GM19239 (cell line): ENCODE measurements at places on chromosomes 1 and 21.
A peak's percentile ranks its signal among the peaks of the same experiment; 100 is the strongest.

DNA sequence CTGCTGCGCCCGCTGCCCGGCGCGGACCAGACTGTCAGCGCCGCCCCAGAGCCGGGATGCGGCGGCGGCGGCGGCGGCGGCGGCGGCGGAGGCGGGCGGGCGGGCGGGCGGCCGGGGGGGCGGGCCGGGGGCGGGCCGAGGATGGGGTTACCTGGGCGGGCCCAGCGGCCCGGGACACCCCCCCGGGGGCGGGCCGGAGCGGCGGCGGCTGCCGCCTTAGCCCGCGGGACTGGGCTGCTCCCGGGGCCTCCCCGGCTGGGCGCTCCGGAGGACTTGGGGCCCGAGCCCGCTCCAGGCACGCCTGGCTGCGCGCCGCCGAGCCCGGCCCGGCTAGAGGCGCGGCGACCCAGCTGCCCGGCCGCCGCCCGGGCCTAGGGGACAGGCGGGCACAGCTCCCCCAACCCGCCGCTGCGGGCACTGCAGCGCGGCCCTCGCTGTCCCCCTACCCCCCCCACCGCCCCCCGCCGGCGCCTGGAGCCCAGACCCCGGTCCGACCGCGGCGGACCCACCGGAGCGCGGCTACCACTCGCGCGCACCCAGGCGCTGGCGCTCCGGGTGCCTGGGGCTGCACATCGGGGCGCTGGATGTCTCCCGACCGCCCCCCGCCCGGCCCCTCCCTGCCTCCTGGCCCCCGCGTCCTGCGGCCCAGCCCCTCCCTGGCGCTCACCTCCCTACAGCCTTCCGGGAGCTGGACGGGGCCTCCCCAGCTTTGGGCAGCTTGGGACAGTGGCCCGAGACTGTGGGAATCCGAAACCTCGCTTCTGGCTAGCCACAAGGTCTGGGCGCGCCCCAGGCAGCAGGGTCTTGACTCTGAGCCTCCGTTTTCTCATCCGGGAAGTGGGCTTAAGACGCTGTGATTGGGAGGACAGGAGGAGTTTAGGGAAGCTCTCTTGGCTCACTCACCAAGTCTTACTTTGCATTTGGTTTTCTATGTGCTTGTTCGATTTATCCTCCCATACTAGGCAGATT lies at the start of gene WNT4:
WNT4 (minus strand) TSS at position 33 of the 969 bp plus-strand sequence. CDS start 175 bp downstream, outside the sequence.
- DNase-seq: peak; percentile 77

- DNase-seq: no peak
These were observed 70.8 kb downstream of the ZNF648 start for GRCh38 chr1:181990728-181991127.

DNA sequence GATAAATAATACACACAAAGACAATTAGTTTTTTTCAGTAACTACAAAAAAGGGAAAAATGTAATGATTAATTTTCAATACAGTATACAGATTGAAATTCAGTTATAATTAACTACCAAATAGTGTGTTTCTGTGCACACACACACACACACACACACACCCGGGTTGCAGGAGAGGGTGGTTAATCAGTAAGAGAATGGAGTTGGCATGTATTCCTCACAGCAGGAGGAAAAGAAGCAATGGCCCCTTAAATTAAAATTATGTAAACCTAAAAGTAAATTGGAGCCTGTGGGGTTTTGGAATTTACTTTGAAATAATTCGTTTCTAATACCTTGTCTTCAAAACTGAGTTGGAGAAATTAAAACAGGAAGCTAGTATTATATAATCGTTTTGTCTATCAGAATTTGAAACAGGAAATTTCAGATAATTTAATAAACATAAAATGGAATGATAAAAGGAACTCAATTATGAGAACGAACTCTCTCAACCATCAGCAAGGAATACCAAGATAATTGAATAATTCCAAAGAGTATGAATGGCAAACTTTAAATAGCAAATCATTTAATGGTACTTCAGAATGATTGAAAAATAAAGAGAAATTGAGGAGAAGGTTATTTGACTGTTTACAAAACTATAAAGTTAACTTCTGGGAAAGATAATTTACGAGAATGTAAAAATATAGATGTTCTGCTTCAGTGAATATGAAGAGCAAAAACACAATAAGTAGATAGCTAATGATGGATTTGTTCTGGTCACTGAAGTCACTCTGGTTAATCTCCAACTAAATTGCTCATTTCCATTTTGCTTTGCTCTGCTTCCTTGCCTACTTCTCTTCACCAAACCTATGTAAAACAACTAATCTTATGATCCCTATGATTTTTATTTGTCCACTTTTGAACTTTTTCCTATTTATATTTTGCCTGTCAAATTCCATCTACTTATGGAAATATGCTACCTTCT lies 547.9 kb upstream of the ZP4 start:
- DNase-seq: no peak

GRCh38 chr1:2502661-2503553 lies 23.5 kb downstream of the PANK4 start:
- no peak for DNase-seq

- DNase-seq: no peak
These were observed 488 bp downstream of the FAM78B start for GRCh38 chr1:166166329-166166697.

GRCh38 chr1:32892368-32893197 lies 6.3 kb downstream of the HPCA start:
- peak; percentile 78 for DNase-seq

DNA sequence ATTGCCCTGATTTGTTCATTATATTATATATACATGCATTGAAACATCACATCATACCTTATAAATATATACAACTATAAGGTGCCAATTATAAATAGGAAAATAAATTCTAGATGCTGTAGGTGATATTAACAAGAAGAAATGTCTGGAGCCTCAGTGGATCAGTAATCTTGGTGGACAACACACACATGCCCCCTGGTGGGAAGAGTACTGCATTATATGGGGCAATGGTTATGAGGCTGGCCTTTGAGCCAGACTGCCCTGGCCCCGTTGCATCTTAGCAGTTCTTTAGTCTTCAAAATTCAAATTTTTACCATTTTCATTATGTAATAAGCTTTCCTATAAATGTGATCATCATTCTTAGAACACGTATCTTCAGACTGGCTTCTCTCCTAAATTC lies 335.0 kb upstream of the GREM2 start:
- no peak for DNase-seq

DNA sequence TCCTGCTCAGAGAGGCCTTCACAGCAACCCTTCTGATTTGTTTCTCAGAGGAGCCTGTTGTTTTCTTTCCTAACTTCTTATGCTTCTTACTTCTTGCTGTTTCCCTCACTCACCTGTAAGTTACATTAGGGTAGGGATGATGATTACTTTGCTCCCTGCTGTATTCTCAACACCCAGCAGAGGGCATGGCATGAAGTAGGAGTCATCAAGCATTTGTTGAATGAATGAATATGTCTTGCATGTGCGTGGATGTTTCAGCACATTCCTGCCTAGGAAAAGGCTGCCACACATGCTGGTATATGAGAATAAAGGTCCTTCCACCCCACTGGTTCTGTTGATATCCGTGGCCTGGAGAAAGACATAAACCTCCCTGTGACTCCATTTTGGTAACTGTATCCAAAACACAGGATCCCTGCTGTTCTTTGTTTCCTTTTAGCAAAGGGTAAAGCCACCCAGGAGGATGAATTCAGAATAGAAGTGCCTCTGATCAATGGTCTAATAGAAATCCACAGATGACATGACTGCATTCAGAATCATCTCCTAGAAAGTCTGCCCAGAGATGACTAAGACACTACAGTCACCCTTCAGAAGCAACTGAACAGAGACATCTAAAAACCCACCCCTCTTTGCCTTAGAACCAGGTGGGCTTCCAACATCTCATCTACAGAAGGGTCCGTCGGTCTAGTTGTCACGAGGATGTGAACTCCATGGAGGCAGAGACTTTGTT lies 168.8 kb downstream of the ZSCAN20 start:
- no peak for DNase-seq

DNA sequence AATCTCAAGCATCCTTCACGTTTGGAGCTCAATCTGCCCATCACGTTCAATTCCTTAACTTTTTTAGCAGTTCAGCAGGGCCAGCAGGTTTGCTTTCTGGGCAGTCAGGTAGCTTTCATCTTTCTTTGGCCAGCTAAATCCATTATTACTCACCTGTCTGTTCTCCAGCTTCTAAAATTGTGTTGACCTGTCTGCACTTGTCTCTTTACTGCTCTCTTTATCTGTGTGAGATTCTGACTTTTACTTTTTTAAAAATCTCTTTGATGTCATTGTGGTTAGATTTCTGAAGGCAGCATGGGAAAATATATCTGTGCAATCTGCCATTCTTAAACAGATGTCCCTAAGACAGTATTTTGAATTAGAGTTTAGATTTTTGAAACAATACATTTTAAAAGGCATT lies 24.9 kb upstream of the CYYR1 start:
- no peak for DNase-seq

- DNase-seq: no peak
These were observed 3.9 kb upstream of the ARHGAP30 start for GRCh38 chr1:161073474-161074121.

- no peak for DNase-seq
These were observed 386.4 kb upstream of the CHRM3 start for GRCh38 chr1:238999944-239000343.

- DNase-seq: no peak
These were observed 2.5 kb upstream of the MOV10 start for GRCh38 chr1:112672009-112672408.

DNA sequence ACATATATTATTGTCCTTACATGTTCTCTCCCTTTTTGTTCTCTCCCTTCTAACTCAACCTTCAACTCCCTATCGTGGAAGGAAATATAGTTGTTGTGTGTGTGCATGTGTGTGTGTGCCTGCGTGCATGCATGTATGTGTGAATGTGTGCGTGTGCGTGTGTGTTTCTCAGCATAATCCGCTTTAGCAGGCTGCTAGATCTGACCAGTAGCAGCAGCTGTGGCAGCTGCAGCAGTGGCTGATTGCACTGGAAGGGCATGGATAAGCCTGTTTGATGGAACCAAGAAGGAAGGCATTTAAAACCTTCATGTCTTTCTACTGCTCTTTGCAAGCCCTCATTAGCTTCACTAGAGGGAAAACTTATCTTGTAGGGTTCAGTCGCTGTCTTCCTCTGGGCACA lies 65.6 kb upstream of the IRF2BP2 start:
- DNase-seq: no peak

GRCh38 chr21:31524140-31524539 lies 135.4 kb upstream of the SOD1 start:
- DNase-seq: no peak

- DNase-seq: no peak
These were observed 243.3 kb downstream of the BRINP2 start for GRCh38 chr1:177413982-177414596.

GRCh38 chr1:25168193-25169071 lies 63.9 kb downstream of the SYF2 start:
- no peak for DNase-seq

DNA sequence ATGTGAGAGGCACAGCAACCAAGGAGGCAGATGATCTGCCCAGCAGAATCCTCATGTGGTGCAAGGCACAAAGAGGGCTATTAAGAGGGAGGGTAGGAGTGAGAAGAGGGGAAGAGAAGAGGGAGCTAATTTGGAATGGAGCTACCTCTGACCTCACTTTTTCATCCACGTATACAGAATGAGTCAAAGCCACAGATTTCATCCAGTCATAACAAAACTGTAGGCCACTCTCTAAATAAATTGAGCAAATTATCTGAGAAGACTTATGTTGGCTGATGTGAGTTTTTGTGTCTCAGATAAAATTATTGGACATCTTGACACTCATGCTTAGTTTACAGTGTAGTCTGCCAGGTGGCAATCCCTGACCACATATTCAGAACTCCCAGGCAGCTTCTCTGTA lies 325.6 kb downstream of the TTLL7 start:
- no peak for DNase-seq

DNA sequence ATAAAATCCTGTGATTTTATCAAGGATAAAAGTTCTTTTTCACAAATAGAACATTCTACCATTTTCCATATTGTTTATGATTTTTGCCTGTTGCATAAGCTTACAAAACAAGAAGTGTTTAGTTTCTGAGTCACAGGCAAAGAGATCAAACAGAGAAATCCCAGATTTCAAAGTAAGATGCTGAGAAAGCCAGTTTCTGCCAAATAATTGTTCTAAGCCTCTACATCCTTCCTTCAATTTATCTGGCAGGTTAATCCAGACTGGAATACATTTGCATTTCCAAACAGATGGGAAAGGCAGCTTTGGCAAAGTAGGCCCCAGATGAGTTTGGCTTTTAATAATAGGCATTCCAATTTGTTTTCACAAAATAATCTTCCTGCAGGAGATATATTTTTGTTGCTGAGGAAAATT lies 2.5 kb downstream of the SLC1A7 start:
- DNase-seq: no peak

GRCh38 chr1:46790446-46791101 lies 8.3 kb upstream of the CYP4B1 start:
- no peak for DNase-seq

GRCh38 chr1:204331847-204332487 lies 27.8 kb downstream of the PLEKHA6 start:
- DNase-seq: no peak

DNA sequence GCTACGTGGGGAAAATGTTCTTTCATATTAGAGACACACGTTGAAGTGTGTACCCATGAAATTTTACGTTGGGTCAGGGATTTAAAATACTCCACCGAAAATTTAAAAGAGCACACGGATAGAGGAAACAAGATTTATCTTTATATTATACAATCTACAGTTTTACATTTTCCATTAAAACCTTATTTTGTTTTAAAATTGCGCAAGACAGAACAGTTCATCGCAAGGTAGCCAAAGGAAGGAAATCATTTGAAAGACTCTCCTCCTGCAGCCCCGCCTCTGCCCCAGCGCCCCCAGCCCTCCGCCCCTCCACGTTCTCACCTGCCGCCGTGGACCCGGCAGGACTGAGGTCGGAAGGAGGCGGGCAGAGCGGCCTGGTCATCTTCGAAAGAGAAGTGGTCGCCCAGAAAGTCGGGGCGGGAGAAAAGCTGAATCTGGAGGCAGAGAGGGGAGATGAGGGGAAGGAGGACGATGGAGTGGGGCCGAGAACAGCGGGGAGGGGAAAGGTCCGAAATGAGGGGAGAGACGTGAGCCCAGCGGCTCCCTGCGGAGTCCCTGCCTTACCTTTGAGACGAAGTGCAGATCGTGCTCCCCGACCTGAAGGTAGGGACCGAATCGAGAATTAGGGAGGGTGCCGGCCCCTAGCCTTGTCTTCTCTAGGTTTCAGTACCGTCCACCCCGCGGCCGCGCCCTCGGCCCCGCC lies 18.0 kb downstream of the CRYBG2 start:
- no peak for DNase-seq

DNA sequence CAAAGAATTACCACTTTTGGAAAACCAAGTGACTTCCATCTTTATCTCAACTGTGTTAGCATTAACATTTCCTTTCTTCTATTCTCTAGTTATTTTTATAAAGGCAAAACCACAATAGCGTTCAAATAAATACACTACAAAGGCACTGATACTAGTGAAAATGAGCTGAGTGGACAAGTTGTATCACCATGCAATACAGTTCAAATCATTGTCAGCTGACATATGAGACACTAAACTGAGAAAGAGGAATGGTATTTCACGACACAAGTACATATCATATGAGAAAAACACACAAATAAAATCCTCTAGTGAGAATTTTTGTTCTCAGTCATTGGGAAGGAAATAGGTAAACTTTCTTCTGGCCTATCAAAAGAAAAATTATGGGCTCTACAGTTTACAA lies 26.2 kb downstream of the ENAH start:
- DNase-seq: no peak

- no peak for DNase-seq
These were observed 467.3 kb downstream of the SETD4 start for GRCh38 chr21:35593000-35593502.
